ENCODE measurements at places on chromosomes 12 and 14. TPM values are rescaled to one million over a fixed set of nuclear protein-coding genes. Genes with fewer than 3 reads are reported as not detected.

DNA sequence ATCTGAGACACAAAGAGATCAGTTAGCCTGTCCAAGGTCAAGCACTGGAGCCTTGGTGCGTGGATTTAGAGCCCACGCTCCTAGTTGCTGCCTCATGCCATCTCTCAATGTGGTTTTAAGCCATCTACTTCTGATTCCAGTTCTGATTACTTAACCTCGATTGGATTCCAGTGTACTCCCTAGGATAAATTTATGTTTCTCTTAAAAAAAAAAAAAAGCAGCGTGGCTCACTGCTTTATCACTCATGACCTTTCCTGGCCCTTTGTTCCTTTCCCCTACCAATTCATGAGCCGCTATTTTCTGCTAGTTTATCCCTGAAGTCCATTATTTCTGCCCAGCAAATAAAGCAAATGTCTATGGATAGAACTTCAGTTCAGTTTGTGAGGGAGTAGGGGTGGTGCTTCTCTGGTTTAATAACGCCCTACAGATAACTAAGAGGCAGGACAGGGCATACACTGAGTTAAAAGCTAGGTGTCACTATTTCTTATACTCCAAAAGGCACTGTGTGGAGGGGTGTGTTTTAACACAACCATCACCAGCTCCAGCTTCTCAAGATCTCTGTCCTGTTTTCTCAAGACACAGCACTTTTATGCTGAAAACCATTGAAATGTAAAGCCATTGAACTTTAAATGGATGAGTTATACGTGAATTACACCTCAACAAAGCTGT lies 9.8 kb upstream of the PARP11 start:
- no peak for DNase-seq

DNA sequence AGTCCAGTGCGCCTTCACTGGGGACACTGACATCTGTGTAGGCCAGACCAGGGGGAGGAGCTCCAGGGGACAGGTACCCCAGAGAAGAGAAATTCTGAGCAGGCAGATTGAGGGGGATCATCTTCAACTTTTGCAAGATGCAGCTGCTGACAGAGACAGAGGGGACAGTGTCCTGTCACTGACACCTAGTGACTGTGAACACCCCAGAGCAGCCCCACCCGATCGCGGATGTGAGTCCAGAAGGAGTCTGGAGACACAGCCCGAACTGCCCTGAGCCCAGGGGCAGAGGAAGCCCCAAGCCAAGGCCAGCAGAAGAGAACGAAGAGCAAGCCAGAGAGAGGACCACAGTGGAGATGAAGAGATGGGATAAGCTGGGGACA lies 21.7 kb upstream of the LRTM2 start:
- no peak for DNase-seq

Gene MARK3
- total RNA-seq = 92.9 TPM

GRCh38 chr14:95697764-95698163 lies 11.5 kb downstream of the TCL1B start:
- no peak for DNase-seq

- no peak for DNase-seq
Measured at GRCh38 chr12:130831876-130832405, 7.1 kb downstream of the STX2 start.

Gene OR4E2
- total RNA-seq = not detected

DNA sequence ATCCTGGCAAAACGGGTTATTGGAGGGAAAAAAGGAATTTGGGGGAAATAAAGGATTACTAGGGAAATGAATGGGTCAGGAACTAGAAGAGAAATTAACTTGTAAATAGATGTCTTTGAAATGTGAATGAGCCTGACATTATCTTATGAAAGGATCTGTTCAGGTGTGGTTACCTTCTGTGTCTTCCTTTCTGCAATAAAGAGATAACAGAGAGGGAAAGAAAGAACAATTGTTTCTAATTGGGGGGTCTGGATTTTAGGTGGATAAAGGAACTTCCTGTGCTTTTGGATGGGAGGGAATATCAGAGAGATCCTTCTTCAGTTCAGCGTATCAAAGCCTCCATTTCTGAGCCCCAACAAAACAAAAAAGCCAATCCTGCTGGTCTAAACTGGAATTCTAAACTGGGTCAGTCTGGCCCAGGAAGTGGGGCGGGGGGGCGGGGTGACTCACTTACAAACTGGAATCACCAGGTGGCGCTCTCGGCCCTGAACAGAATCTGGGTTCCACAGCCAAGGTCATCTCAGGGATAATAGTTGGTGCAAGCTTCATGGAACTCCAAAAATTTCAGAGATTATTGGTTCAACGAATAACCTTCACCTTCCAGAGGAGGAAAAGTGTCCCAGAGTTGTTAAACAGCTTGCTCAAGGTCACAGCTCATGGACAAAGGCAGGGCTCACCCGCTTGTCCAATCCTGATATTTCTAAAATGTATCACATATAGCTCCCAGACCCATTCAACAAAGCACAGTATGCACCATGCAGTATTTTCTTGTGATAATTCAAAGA lies 15.2 kb upstream of the PEBP1 start:
- DNase-seq = peak; percentile 87

DNA sequence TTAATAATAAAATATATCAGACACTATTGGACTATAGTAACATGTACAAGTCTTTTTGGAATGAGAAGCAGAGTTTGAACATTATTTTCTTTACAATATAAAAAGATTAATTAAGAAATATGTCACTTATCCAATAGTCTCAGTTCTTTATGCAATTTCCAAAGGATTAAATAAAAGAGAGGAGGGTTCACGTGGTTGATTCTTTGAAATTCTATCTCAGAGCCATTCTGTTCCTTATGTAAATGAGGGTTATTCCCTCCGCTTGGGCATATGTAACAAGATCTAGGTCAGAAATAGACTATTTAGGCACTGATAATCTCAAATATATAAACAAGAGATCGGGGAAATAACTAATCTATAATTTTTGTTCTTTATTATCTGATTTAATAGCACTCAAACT lies 2.1 kb upstream of the TUBA1A start:
- DNase-seq = no peak

GRCh38 chr12:107007411-107007810 lies 20.5 kb upstream of the MTERF2 start:
- no peak for DNase-seq

GRCh38 chr14:69531135-69531534 lies 43.5 kb downstream of the CCDC177 start:
- no peak for DNase-seq

- no peak for DNase-seq
Measured at GRCh38 chr14:54148251-54148650, 191.6 kb upstream of the BMP4 start.

- DNase-seq = no peak
Measured at GRCh38 chr14:74509587-74510222, 16.1 kb downstream of the ISCA2 start.

Gene OR10AD1
- not detected for total RNA-seq
